Central memory CD8-positive, alpha-beta T cell (primary cell): ENCODE measurements at places on chromosomes 4 and X.

- DNase-seq: no peak
Observed at GRCh38 chrX:46208225-46208854, 336.9 kb downstream of the ZNF674 start.

GRCh38 chr4:538542-539142 is 37.5 kb downstream of the TMEM271 start:
- DNase-seq: no peak

GRCh38 chr4:168529257-168529656 is 32.4 kb downstream of the PALLD start:
- no peak for DNase-seq

DNA sequence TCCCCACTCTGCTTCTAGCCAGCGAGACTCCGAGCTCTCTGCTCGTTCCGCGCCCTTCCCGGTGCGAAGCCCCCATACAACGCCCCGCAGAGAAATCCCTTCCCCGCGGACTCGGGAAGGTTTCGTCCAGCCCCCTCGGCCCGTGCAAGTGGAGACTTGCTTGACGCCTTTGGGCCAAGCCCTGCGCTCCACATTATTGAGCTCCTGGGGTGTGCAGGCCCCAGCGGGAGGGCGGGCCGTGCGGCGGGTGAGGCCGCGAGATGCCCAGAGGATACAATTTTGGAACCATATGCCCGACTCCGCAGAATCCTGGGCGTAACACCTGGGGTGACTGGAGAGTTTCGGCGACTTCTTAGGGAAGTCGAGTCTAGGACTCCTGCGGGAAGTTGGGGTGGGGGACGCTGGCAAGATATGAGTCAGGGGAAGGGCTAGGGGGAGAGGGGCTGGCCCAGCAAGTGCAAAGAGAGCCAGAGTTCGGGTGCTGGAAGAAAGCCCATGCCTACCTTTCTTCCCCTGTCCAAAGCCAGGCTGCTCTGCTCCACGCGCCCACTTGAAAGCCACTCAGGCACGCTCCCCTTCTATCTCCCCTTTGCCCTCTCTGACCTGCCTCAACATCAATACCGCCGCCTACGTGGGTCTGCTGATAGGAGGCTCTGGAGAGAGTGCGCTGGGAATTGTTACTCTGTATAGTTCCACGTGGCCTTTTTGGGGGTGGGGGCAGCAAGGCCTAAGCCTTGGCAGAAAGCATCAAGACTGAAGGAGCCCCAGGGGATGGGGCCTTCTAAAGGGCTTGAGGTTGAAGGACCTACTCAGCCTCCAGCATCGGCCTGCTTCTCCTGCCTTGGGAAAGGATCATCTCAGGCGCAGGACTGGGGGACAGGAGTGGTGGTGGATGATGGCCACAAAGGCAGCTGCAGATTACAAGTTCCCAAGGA is 1.2 kb upstream of the ELF4 start:
- no peak for DNase-seq

GRCh38 chr4:3708611-3709010 is 57.6 kb upstream of the ADRA2C start:
- DNase-seq: no peak

- no peak for DNase-seq
Observed at GRCh38 chrX:70087857-70088630, 25.8 kb downstream of the OTUD6A start.

DNA sequence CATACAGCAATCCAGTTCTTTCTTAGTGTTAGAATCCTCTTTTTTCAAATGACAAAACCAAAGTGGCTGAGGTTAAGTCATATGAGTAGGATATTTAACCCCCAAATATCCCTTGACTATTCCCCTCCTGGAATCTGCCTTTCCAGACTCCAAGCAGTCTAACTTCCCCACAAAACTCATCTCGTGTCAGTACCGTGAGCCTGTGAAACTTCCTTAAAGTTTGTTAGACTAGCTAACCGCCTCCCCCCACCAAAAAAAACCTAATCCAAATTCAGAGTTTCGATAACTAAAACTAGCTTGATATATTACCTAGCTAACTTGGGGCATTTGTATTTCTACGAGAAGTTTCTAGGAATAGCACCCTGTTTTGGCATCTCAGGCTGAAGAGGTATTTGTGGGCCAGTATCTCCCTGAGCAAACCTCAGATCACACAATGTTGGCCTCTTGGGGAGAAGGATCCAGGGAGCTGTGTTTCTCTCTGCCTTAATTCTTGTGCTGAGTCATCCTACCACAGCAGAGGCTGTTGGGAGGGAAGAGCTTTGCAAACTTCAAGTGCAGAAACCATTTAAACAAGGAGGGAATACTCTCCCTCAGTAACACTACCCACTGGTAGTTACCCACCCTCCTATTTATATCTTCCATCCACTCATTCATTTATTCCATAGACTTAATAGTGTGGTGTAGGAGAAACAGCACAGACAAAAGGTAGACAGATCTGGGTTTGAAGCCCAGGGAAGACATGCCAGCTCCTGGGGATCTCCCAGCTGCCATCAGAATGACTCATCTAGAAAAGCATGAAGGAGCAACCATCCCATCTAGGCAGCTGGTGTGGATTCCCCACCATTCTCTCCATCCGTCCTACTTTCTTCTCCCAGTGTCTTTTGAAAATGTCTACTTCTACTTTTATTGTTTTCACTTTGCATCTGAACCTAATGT is 39.3 kb upstream of the TXK start:
- DNase-seq: no peak

- DNase-seq: no peak
Observed at GRCh38 chr4:151045907-151046306, 30.8 kb upstream of the LRBA start.

DNA sequence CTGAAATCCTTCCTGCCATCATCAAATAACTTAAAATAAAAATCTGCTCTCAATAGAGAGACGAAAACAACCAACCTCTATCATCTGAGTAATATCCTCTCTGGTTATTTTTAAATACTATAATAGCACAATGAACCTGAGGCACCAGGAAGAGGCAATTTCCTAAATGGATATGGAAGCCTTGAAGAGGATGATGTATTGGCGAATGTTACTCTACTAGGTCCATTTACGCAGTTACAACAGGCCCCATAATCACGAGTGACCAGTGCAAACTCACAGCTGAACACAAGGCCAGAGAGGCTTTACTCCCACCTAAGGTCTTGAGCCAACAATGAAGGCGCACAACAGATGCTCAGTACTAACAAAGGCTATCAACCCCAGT is 678.8 kb upstream of the NR3C2 start:
- DNase-seq: no peak

DNA sequence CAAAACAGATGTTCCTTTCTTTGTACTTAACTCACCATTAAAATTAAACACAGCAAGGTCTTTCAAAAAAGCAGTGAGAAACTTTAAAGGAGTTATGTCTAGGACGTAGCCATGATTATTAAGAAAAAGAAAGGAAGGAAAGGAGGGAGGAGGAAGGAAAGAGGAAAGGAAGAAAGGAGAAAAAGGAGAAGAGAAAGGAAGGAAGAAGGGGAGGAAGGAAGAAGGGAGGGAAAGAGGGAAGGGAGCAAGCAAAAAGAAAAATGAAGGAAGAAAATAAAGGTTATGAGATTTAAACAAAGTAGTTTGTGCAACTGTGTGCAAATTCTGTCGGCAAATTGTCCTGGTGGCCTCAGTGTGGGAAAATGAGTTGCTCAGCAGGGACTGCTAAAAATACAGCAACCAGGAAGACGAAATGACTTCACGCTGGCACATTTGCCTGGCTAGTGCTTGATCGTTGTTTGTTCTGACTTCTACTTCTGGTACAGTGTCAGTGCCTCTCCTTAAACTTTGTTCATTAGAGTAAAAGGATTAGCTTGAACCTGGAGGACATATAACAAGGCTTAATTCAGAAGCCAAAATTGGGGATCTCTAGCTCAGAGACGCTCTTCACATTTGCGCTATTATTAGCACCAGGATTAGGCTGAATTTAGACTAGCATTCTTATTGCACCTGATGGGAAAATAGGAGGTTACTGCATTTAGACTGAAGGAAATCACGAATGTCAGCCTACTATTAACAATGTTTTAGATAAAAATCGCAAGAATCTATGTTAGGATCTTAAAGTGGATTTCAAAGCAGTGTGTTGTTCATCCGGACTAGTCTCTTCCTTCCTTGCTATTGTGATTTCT is 81.2 kb downstream of the DCK start:
- no peak for DNase-seq

- no peak for DNase-seq
Observed at GRCh38 chr4:121464854-121465253, 84.0 kb upstream of the QRFPR start.

GRCh38 chr4:107153228-107153627 is 117.1 kb upstream of the DKK2 start:
- DNase-seq: no peak

DNA sequence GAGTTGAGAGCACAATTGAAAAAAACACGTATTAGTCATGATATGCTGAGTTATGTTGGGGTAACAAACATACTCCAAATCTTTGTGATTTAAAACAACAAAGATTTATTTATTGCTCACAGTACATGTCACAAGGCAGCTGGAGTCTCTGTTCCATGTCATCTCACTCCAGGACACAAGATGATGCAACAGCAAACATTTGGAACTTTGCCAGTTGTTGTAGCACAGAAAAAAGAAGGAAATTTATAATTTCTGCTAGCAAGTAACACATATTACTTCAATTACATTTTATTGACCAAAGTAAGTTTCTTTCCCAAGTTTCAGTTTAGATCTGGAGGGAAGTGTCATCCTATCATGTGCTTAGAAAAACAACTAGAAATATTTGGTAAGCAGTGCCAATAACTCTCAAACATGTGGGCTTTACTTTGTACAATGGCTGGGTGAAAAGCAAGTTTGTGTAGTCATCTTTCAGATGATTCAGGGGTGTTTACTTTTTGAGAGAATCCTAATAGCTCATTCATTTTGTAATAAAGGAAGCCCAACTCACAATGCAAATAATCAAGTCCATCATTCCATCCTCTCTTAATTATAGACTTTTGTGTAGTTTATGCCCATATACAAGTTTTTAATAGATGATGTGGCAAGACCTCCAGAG is 452.3 kb downstream of the ZIC3 start:
- DNase-seq: no peak

- DNase-seq: no peak
Observed at GRCh38 chrX:133640161-133641015, 225.1 kb upstream of the GPC4 start.

DNA sequence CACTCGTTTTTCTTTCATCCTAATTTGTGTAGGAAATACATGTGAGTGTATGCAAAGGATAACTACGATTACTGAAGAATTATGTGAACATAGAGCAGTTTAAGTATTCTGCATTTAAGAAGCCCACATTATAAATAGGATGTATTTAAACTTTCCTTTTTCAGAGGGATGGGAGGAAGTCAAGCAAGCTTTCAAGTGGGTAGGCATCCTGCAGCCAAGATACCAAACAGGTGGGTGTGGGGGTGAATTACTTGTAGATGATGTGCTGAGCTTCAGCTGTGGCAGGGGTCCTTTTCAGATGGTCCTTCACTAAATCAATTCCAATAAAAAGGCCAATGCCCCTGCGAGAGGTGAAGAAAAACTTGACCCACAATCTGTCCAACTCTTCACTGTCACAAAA is 16.3 kb downstream of the ETNPPL start:
- DNase-seq: no peak

DNA sequence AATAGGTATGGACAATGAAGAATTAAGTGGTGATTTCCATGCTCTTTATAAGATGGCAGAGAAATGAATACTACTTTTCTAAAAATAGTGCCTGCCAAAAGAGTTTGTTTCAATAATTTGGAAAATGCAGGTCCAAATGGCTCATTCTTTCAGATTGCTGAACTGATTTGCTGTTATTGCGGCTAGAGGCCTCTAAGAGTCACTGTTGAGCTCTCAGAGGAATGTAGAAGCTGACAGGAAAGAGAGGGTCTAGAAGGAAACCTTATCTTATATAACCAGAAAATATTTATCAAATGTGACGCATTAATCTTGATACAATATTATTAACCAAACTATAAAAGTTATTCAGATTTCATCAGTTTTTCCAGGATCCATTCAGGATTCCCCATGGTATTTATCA is 65.7 kb upstream of the PAGE1 start:
- no peak for DNase-seq

DNA sequence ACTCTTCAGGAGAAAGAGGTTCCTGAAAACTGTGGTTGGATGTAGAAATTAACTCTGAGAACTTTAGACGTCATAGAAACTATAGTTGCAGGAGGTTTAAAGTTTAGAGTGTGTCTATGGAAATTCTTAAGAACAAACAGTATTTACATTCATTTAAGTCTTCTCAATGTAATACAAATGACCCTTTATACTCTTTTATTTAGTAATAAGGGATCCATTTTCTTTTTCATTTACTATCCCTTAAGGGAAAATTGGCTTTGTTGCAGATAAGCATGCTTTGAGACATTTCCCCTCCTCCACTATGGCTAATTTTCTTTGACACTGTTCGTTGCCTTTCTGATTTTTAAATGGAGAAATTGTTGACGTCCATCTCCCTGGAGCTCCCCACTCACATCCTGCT is 96.4 kb downstream of the POLA1 start:
- DNase-seq: no peak

GRCh38 chr4:168651374-168651773 is 154.5 kb downstream of the PALLD start:
- no peak for DNase-seq

DNA sequence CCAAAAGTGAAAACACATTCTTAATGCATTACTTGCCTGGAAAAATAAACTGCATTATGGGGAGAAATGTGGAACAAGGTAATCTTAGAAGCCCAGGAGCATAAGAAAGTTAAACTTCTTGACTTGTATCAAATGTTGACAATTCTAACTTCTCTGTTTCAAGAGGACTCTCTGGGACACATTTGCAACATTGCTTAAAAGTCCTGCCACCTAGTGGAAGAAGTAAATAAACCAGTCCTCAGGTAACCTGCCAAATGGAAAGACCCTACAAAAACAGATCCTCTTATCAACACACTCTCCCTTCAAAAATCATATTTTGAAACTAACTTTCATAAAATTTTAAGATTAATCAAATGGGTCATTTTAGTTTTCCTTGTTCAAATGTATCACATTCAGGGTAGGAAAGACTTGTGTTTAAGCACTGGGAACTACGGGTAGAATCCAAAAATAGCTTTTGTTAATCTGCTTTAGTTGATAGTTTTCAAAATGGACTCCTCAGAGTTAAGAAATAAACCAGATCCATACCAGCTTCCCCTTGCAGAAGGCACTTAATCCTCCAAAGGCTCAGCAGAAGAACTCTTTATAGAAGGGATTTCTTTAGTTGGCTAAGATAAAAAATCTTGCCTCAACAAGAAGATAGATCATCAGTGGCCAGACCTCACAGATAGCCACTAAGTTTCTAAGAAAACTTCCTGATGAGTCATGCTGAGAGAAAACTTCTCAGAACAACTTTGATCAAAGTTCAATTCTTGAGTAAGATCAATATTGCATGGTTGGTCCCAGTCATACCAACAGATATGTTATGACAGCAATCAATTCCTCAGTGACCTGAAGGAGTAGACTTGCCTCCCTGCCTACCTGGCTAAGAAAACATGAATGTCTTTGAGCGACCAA is 141.7 kb downstream of the HHIP start:
- no peak for DNase-seq

GRCh38 chr4:184402740-184403383 is 71.5 kb downstream of the IRF2 start:
- DNase-seq: no peak

GRCh38 chr4:181293541-181293940 is 949.7 kb upstream of the TENM3 start:
- DNase-seq: no peak

- DNase-seq: no peak
Observed at GRCh38 chr4:18234108-18234507, 212.6 kb upstream of the LCORL start.
